ENCODE measurements at places on chromosomes 3 and 15.

- no peak for DNase-seq
Measured at GRCh38 chr15:69595009-69595791, 142.6 kb downstream of the RPLP1 start.

GRCh38 chr15:57500979-57501576 is 90.6 kb upstream of the MYZAP start:
- DNase-seq = no peak

GRCh38 chr3:187822402-187822801 is 77.1 kb upstream of the BCL6 start:
- DNase-seq = no peak

DNA sequence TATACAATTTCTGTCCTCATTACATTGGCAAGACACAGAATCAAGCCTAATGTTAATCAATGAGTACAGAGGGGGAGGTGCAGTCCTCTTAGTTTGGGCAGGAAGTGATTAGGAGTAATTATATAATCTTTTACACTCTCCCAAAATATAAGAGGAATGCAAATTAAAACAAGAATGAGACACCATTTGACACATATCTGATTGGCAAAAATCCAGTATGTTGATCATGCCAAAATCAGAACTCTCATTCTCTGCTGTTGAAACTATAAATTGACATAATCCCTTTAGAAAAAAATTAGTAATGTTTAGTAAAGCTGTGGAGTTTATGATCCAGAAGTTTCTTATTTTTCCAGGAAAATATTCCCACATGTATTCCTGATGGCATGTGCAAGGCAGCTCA is 373.4 kb downstream of the EPHA6 start:
- no peak for DNase-seq

DNA sequence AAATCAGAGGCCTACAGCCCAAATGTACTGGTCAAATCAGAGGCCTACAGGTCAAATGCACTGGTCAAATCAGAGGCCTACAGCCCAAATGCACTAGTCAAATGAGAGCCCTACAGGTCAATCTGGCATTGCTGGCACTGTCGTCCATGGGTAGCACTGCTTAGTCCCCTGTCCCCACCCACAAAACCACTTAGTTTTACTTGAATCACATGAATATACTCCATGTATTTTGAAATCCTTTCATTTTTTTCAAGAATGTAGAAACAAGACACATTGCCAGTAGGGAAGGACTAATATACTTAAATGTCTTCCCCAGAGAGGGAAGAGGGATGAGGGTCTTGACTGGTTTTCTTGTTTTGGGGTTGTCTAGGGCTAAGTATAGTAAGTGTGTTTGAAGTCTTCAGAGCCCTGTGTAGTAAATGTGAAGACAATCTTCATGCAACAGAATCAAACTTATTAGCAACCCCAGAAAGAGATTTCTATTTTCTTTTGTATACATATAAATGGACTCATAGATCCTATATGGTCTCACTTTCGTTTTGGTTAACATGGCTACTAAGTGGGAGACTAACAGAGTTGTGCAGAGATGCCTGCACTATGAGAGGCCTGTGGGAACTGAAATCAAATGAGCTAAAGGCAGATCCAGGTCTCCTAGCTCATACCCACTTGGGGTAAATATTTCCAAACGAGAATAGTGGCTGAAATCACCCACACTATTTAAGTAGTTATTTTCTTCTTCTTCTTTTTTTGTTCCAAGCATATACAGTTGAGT is 38.3 kb upstream of the DCUN1D1 start:
- DNase-seq = no peak

GRCh38 chr3:172157564-172158258 is 118.3 kb downstream of the FNDC3B start:
- no peak for DNase-seq

Measured in stimulated activated CD8-positive, alpha-beta memory T cell treated with anti-CD3 and anti-CD28 coated beads, Interleukin-4, amount 100 ng/mL, for 1 hour (primary cell).